ENCODE measurements at places on chromosomes 6 and 20. TPM values are rescaled to one million over a fixed set of nuclear protein-coding genes. Genes with fewer than 3 reads are reported as not detected.

The PRL gene
- total RNA-seq, result not detected

The CRYBG1 gene
- 65.3 TPM for total RNA-seq

The MLIP gene
- not detected for total RNA-seq

The LY86 gene
- 0.73 TPM for total RNA-seq

The GPR63 gene
- 0.26 TPM for total RNA-seq

The OR2H1 gene
- not detected for total RNA-seq

The KCNK17 gene
- total RNA-seq, result not detected

The BNIP5 gene
- not detected for total RNA-seq

The ARMC12 gene
- total RNA-seq, result not detected

The MAFB gene
- 26.5 TPM for total RNA-seq

The OVOL2 gene
- total RNA-seq, result not detected

The CCDC28A gene
- total RNA-seq, result 7.9 TPM

The CD24 gene
- total RNA-seq, result 11.5 TPM

The C20orf204 gene
- total RNA-seq, result 1.9 TPM

The HSPA1L gene
- total RNA-seq, result 4.6 TPM

The SPDEF gene
- 1.5 TPM for total RNA-seq

The SRMS gene
- total RNA-seq, result not detected

The TRERF1 gene
- total RNA-seq, result 3.3 TPM

The UBD gene
- total RNA-seq, result not detected

The SLC12A5 gene
- not detected for total RNA-seq

The HMGCLL1 gene
- total RNA-seq, result 0.58 TPM

The DEFB132 gene
- not detected for total RNA-seq

The TMEM244 gene
- not detected for total RNA-seq

The PGC gene
- 0.91 TPM for total RNA-seq
